NCI-H187 (cell line): ENCODE measurements at places on chromosomes 5 and 9.

DNA sequence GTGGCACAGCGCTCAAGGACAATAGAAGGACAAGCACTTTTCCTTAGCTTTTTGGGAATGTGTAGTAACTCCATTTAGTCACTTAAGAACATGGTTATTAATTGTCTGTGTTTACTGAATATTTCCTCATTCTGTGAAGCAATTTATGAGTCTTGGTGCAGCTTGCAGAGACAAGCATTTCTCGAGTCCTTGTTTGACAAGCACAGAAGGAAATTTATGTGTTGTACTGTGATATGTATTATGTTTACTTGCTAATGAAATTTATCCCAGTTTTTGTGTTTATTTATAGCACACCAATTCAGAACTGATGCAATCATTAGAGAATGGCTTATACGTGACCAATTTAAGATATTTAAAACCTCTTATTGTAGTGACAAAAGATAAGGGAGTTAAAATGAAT, 168.6 kb downstream of the PRELID2 start:
- DNase-seq, result no peak

- DNase-seq, result no peak
These were observed 6.2 kb upstream of the ERGIC1 start for GRCh38 chr5:172827841-172828240.

DNA sequence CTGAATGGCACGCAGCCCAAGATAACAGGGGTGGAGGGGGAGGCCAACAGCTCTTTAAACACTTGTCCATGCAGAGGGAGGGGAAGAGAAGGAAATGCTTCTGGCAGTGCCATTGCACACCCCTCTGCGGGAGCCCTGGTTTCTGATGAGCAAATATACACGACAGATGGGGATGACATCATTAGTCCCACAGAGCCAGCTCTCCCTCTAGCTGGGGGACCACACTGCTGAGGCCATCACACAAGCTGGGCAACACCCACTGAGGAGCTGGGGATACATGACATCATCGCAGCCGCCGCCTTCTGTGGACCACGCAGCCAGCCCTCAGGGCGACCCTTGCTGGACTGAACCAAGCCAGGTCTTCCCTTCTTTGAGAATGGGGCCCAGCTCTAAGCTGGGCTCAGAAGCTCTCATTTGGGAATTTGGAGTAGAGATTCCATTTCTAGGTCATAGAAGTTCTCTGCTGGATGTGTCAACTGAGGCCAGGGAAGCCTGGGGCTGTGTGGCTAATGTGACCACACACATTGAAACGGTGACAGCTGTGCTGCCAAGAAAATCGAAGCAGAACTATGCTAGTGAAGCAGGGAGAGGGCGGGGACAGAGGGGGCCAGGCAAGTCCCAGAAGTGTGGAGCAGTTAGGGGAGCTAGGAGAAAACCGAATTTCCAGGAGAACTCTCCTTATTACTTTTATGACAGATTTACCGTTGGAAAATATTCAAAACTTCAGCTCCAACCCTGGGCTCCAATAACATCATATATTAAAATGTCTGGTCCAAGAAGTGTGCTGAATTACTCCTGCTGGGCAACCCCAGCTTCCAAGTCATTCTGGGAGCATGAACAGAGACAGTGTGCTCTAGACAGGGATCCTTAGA, 79.5 kb downstream of the PRRT1B start:
- DNase-seq, result no peak

- no peak for DNase-seq
These were observed 447.0 kb downstream of the KIF4B start for GRCh38 chr5:155460501-155460931.

- DNase-seq, result no peak
These were observed 273.1 kb upstream of the PIK3R1 start for GRCh38 chr5:67942421-67942820.

GRCh38 chr5:160245506-160246086, 16.3 kb downstream of the FABP6 start:
- DNase-seq, result no peak

- no peak for DNase-seq
These were observed 143.9 kb downstream of the DMRTA1 start for GRCh38 chr9:22590336-22591033.

DNA sequence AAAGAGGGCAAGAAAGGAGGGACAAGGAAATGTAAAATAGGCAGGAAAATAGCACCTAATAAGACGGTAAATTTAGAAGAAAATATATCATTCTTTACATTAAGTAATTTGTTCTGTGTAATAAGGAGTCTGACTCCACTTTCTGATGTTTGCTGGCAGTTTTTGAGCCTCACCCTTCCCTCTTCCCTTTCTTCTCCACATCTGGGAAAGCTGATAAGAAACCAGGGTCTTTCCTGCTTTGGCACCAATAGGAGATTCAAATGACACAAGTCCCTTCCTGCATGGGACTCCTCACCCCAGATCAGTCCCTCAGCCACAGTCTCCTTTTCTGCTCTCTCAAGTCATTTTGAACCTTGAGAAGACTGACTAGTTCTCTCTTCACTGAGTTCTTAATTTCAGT, 31.2 kb upstream of the LECT2 start:
- no peak for DNase-seq

- no peak for DNase-seq
These were observed 201.7 kb upstream of the PANK3 start for GRCh38 chr5:168780888-168781287.

DNA sequence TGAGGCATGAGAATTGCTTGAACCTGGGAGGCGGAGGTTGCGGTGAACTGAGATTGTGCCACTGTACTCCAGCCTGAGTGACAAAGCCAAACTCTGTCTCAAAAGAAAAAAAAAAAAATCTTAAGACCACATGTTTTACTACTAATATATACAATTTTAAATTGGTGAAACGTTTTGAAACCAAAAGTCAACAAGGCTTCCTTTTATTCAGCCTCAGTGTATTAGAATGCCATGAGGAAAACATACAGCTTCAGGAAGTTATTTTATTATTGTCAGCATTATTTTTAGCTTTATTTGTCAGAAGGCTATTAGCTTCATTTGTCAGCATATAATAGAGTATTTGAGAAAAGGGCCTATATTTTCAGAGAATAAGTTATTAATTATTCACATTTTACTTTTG, 163.9 kb upstream of the SH3GL2 start:
- no peak for DNase-seq

- no peak for DNase-seq
These were observed 52.5 kb downstream of the IQGAP2 start for GRCh38 chr5:76455531-76456133.

DNA sequence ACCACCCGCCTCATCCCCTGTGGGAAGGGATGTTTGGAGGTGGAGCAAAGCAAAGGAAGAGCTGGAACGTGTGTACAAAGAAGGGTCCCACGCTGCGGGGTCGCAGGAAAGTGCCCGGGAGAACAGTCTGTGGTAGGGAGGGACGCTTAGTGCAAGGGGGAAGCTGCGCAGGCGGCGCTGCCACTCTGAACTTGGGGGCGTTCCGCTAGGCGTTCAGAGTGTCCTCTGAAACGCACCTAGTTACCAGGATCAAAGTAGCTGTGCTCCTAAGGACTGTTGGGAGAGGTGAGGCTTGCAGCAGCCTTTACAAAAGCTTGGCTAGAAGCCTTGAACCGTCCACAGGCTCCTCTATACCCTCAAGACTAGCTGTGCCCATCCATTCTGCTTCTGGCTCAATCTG, 29.3 kb upstream of the PDE8B start:
- DNase-seq, result no peak

- no peak for DNase-seq
These were observed 61.2 kb upstream of the PHYKPL start for GRCh38 chr5:178293815-178294214.

DNA sequence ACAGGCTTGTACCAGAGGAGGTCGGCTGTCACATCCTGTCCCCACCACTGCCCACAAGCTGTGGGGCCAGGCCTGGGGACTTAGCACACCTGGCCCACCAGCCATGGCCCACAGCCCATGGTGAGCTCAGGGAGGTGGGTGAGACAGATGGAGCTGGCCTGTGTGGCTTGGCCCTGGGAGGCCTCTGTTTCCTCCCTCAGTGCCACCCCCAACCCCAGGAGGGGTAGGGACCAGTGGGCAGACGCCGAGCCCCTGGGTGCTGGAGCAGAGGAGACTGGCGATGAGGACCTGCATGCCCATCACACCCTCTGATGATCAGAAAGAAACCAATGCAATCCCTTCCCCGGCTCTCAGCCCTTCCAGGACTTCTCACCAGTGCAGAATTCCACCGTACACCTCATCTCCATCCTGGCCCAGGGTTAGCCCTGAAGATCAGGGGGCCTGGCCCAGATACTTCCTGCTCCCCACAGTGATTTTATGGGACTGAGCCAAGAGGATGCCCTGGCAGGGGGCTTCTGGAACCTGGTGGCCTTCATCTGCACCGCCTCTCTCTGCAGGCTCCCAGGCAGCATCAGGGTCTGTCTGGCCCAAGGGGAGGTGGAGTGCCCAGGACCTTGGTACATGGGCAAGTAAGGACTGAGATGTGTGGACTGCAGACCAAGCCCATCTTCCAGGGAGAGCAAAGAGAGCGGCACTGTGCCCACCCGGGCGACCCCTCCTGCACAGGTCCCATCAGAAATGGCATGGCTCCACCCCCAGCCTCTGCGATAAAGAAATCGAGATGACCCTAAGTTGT, 16.9 kb upstream of the NKD2 start:
- DNase-seq, result no peak

- DNase-seq, result no peak
These were observed 104.3 kb downstream of the PDE4D start for GRCh38 chr5:59789197-59789596.

DNA sequence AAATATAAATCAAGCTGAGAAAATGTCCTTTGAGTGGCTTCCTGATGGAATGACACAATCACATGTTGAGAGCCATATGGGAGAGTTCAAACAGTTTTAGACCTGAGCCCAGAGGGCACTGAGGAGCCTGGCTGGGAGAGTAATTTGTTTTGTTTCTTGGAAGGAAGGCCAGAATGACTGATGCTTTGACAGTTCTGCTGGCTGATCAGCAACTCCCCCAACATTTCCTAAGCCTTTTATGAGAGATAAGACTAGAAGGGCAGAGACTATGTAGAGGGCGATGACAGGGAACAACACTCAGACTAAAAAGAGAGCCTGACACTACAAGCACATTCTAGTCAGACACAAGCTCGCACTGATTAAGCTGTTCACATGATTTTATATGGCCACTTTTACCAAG, 169.2 kb downstream of the COX7C start:
- DNase-seq, result no peak

GRCh38 chr5:22596404-22596970, 256.7 kb downstream of the CDH12 start:
- no peak for DNase-seq

DNA sequence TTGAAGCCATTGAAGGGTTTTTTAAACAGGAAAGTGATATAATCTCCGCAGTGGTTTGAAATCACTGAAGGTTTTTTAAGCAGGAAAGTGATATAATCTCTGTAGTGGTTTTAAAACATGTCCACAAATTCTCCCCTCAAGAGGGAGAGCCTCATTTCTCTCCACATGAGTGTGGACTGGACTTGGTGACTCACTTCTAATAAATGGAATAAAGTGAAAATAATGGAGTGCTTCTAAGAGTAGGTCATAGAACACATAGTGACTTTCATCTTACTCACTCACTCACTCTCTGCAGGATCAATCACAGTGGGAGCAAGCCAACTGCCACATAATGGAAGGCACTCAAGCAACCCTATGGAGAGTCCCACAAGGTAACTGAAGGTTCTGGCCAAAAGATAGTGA, 12.0 kb downstream of the CTNNAL1 start:
- no peak for DNase-seq

DNA sequence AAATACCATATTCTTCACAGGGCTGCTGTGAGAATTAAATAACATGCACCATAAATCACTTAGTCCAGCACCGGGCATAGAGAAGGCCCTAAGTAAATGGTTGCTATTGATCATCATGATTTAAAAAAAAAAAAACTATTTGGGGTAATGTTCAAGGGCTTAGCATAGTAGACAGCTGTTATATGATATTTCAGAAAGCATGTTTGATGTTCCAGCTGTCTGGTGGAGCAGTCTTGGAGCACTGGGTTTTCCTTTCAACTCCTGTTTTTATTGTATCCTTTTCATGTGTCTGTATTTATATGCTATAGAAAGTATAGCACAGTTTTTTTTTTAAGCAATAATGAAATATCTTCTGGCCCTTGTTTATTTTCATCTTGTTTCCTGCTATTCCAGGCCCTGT, 28.0 kb upstream of the TOMM5 start:
- DNase-seq, result no peak

DNA sequence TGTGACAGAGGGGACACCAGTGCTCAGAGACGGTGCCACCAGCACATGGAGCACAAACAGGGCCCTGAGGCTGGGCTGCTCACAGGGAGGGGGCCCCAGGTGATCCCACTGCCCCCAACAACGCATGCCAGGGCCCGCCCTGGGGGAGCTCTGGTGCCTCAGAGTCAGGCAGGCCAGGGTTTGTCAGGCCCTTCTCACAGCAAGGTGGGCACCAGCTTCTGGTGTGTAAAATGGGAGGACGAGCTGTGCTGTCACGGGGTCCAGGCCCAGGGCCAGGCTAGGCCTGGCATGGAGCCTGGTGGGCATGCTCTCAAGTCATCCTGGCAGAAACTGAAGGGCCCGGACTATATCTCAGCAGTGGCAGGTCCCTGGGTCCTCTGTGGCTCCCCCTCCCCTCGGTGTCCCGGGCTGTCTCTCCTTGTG, 34.5 kb downstream of the PRRT1B start:
- no peak for DNase-seq

DNA sequence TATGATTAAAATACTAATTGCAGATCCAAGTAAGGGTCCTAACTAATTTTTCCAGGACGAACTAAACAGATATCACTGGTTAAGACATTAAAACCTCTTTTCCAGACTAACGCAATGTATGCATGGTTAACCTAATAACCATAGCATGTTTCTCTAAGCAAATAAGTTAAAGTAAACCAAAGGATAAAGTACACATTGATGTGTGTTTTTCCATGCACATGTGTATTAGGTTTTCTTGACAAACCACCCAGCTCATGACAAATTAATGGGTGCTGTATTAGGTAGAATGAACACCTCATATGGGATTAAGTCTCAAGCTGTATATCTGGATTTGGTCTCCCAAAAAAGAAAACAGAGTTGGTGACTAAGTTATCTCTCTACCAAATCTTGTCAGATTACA, 45.6 kb downstream of the ANKH start:
- no peak for DNase-seq

DNA sequence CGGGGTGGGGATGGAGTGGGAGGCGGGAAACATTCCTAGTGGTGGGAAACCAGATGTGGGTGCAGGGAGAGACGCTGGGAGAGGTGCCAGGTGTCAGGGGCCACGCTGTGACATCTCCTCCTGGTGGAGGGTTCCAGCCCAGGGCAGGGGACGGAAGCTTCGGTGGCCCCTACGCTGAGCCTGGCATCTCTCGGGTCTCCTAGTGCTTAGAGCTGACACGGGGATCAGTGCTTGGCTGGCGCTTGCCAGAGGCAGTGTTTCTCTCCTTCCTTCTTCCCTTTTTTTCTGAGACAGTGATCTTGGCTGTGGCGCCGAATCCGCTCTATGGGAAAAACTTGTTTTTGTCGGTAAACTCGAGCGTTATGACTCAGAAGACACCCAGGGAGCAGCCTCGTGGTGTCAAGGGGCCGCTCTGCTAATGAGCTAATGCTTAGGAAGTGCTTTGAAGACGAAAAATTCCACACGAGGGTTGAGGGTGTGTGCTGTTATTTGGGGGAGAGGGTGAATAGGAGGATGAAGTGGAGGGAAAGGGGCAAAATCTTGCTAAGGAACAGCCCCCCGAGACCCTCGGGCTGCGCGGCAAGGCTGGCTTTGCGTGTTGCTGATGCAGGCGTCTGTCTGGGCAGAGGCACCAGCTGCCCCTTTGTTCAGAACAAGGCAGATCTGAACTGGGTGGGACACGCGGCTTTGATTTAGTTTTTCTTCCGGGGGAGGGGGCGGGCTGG, 20.4 kb upstream of the IER5L start:
- no peak for DNase-seq
